H7 (cell line): ENCODE measurements at places on chromosomes 3 and 15.

GRCh38 chr3:127228866-127229265 lies 35.9 kb downstream of the PRR23E start:
- no peak for DNase-seq

DNA sequence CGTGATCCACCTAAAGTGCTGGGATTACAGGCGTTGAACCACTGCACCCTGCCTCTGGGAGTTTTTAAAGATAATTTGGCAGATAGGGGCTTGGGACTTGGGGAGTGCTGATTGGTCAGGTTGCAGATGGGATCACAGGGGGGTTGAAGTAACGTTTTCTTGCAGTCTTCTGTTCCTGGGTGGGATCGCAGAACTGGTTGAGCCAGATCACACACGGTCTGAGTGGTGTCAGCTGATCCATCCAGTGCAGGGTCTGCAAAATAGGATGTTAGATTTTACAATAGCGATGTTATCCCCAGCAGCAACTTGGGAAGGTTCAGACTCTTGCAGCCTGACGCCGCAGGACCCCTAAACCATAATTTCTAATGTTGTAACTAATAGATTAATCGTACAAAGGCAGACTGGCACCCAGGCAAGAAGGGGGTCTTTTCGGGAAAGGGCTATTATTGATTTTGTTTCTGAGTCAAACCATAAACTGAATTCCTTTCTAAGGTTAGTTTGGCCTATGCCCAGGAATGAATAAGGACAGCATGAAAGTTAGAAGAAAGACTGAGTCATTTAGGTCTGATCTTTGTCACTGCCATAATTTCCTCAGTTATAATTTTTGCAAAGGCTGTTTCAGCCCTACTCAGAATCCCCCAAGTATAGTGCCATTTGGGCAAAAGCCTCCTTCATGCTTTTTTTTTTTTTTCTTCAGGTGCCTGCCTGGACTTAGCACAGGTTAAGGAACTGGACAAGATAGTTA lies 1.5 kb upstream of the CA12 start:
- DNase-seq: no peak

- peak; percentile 47 for DNase-seq
These were observed 105.8 kb upstream of the MYZAP start for GRCh38 chr15:57485869-57486268.

- no peak for DNase-seq
These were observed 26.4 kb downstream of the ACAA1 start for GRCh38 chr3:38110314-38111050.

- no peak for DNase-seq
These were observed 27.8 kb upstream of the GMPPB start for GRCh38 chr3:49751501-49751900.

DNA sequence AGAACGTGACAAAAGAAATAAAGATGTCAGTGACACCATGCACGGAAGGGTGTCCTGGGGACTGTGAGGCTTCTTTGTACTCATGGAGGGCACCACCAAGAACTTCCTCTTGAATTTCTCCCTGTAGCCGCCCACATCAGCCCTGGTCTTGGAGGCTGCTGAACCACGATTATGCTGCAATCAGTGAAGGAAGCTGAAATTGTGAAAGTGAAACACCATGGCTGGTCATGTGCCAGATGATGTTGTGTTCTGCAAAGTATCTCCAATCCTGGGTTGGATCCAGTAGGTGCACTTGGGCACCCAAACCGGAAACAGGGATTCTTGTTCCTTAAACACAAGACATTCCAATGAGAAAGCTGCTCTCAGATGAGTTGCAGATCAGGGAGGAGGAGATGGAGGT lies 104.4 kb upstream of the GOLGA6L6 start:
- no peak for DNase-seq

- DNase-seq: no peak
These were observed 74.0 kb downstream of the SATB1 start for GRCh38 chr3:18351069-18351628.

GRCh38 chr3:73624821-73625665 lies at the start of gene PDZRN3:
TSS of gene PDZRN3 (minus strand) at chr3:73624941.
- DNase-seq: peak; percentile 87

DNA sequence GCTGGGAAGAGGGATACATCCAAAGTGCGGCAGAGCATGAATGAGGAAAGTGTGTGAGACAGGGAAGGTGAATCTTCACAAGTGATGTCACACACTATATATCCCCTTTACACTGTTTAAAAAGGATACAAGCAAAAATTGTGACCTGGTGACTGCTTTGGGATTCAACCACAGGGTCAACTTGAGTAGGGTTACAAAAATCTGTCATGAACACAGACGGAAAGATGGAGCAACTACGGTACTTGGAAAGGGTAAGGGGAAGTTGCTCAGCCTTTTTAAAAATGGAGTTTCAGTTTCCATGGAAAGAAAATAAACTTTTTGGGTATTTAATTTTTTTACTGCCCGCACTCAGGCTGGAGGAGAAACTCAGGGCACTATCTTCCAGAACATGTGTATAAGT lies 60.3 kb downstream of the B3GNT5 start:
- no peak for DNase-seq

- peak; percentile 83 for DNase-seq
These were observed 98.0 kb upstream of the TNFAIP8L3 start for GRCh38 chr15:51192521-51193280.

GRCh38 chr15:63504979-63505841 lies 817 bp downstream of the USP3 start:
- peak; percentile 74 for DNase-seq

- DNase-seq: no peak
These were observed 727.1 kb upstream of the NAALADL2 start for GRCh38 chr3:174132006-174132405.

DNA sequence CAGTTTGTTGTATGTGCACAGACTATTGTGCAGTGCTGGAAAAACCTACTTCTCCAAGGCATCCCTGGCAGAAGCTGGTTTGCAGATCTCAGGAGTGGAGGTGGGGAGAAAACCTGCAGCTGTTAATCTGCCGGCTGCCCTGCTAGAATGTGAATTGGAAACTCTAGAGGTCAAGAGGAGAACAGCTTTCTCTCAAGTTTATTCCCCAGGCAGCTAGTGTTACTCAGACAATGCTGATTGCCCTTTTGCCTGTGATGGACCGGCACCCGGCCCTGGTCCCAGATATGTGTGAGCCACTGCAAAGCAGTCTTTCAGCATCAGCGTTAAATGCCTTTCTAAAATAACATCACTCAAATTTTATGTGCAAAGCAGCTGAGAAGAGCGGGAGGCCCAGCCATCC lies 129.7 kb upstream of the TPM1 start:
- peak; percentile 62 for DNase-seq

DNA sequence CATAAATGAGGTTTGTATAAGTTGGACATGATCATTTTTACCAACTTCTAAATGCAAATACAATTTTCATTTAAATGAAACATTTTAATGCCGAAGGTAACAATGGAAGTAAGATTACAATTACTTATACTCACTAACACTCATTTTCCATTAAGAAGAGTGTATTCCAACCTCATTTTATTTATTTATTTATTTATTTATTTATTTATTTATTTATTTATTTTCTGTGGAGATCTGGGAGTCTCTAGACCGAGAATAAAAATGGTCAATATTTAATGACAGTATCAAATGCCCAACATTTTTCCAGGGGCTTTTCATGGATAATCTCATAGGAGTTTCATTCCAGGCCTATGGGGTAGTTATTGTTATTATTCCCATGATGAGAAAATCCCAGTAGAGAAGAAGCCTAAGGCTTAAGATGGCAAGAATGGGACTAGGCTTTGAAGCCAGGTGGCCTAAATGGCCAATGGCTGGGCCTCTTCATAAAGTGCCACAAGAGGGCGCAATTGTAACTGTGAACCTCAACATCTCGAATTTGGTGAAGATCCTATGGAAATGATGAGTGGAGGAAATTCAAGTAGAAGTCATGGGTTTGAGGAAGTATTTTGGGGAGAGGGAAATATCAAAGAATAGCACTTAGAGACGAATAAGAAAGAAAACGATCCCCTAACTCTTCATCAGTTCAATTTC lies 21.3 kb downstream of the VGLL3 start:
- peak; percentile 23 for DNase-seq

GRCh38 chr3:14902719-14903118 lies 44.7 kb upstream of the NR2C2 start:
- DNase-seq: no peak

DNA sequence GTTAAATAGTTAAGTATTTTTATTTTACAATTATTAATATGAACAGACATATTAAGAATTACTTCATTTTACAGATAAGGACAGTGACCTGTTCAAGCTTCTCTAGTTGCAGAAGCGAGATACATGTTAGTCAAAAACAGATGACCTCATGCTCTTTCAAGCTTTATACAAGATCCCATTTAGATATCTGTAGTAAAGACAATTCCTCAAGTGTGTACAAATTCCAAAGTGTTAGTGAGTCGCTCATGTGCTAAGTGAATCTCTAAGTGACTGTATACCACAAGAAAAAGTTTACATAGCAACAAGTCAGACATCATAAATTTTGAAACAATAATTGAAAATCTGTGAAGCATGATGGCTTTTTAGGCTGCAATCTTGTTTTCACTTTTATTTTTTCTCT lies 293.8 kb downstream of the ROBO1 start:
- no peak for DNase-seq

DNA sequence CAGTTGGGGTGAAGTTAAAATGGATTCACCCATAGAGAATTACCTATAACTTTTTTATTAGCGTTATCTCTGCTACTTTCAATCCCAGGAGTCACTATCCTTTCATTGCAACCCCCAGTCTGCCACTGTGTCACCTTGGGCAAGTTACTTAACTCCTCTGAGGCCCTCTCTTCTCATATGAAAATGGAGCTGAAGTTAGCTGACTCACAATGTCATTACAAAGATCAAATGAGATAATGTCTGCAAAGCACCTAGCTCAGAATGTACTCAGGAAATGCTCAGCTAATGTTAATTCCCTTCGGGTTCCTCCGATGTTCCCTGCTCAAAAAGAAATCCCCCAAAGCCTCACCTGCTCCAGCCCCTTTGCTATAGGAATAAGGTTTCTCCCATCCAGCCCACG lies 50.0 kb downstream of the TRIM42 start:
- DNase-seq: no peak

DNA sequence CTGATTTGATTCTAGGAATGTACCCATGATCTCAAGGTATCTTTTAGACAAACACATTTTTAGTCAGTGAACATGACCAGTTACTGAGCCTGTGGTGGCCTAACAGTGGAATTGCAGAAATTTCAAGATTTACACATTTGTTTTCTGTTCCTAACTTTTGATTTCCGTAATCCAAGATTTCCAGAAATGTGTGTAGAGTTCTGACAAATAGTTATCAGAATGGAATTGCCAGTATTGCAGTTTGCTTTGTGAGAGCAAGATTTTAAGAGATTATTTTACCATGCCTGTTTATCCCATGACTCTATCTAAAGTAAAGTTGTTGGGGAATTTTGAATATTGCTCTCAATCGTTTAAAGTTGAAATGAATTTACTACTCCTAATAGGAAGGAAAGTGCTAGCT lies 11.7 kb upstream of the UTS2B start:
- no peak for DNase-seq

- DNase-seq: no peak
These were observed 72.7 kb upstream of the TSPAN3 start for GRCh38 chr15:77143616-77144015.

GRCh38 chr3:134030379-134031347 lies 938 bp upstream of the SLCO2A1 start:
- DNase-seq: peak; percentile 80

- DNase-seq: no peak
These were observed 24.1 kb downstream of the CRABP1 start for GRCh38 chr15:78364233-78364632.

GRCh38 chr3:119647171-119647570 lies 13.2 kb downstream of the POPDC2 start:
- no peak for DNase-seq

GRCh38 chr3:136908297-136908696 lies 46.3 kb downstream of the NCK1 start:
- no peak for DNase-seq

GRCh38 chr3:177451864-177452830 lies 254.9 kb upstream of the TBL1XR1 start:
- DNase-seq: no peak

DNA sequence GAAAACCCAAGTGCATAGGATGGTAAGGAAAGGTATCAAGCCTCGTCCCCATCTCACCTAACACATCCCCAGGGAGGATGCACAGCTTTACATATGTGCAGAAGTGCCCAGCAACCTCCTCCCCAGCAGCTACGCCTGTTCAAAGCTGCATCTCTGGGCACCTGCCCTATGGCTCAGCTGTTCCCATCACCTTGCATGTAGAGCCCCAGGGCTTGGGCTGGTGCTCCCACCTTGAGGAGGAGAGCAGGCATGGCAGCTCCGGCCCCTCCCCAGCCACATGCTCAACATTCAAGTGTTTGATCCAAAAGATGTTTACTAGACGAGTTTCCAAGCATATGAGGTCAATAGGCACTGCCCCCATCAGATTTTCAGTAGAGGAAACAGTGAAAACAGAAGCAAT lies 173.5 kb downstream of the ATP10A start:
- peak; percentile 77 for DNase-seq

- DNase-seq: no peak
These were observed 10.9 kb downstream of the SLC35A5 start for GRCh38 chr3:112572701-112573100.

- no peak for DNase-seq
These were observed 1229.2 kb upstream of the CADM2 start for GRCh38 chr3:83729576-83729975.

GRCh38 chr3:126355777-126356372 lies 1.3 kb downstream of the KLF15 start:
- DNase-seq: peak; percentile 98

DNA sequence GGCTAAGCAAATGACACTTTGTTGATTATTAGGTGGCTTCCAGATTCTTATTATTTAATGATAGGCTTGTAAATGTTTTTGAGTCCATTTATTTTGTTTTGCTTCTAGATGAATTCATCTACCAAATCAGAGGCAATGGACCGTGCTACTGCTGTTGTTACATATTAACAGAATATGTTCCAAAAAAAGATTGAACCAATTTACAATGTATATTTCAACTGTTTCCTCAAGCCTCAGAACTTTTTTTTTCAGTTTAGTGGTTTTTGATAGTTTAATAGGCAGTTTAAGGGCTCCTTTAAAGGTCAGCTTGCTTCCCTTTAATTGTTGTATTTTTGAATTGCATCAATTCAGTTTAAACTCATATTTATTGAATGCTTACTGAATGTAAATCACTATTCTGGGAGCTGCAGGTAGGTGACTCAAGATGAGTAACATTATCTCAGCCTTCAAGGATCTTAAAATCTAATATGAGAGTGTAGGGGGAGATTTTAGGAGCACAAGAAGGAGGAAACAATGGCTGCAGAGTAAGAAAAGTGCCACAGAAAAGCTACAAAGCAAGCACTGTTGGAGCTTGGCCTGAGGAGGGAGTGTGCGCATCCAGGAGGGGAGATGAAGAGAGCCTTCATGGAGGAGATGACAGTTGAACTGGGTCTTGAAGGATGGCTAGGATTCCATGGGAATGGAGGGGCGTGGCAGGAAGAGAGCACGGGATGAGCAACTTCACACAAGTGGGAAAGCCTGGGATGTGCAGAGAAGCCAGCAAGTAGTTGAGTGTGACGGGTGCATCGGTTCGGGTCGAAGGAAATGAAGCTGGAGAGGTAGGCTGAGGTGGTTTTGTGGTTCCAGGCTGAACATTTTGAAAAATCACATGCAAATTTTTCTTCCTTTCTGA lies 14.7 kb downstream of the MAP2K1 start:
- DNase-seq: peak; percentile 40
